ENCODE measurements at places on chromosomes 5 and 9.

GRCh38 chr5:122909470-122910100, 64.2 kb downstream of the SNX24 start:
- DNase-seq: no peak

DNA sequence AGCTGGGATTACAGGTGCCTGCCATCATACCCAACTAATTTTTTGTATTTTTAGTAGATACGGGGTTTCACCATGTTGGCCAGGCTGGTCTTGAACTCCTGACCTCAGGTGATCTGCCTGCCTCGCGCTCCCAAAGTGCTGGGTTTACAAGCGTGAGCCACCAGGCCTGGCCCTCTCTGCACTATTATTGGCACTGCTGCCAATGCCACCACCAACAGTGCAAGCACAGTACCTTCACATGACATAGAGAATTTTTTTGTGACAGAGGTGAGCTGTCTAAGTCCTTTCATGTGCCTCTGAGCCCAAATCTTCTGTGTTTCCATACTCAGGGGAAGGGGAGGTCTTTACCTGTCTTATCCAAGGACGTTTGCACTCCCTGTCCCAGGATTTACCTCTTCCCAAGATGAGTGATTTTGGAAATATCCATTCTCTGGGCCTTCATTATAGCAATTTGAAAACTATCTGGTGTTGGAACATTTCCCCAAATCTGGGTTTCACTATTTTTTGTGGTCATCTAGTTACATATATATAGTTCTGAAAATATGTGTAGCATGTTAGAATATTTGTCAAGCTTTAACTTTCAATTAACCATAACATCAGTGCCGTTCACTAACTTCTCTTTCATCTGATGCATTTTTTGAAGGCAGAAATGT, 5.4 kb upstream of the CD180 start:
- no peak for DNase-seq

GRCh38 chr9:82810915-82811314, 252.0 kb downstream of the RASEF start:
- DNase-seq: no peak

GRCh38 chr9:130177898-130178805, 5.9 kb downstream of the NCS1 start:
- DNase-seq: no peak

- no peak for DNase-seq
Observed at GRCh38 chr9:86836797-86837196, 110.5 kb downstream of the GAS1 start.

DNA sequence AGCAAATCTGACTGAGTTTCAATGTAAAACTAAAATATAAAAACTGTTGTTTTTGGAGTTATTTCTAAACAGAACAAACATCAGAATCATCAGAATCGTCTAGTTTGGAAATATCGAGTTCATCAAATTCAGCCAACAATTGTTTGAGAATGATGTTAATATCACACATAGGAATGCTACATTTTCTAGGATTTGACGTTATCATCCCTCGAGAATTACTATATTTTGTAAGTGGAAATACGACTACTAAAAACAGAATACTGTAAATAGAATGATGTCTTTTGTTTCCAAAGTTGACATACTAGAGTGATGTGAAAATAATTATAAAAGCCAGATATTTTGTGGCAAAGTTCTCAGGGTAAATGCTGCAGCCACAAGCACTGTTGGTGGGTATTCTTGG, 805.9 kb downstream of the TLE1 start:
- DNase-seq: no peak

- no peak for DNase-seq
Observed at GRCh38 chr5:2014058-2014610, 131.4 kb upstream of the IRX4 start.

- DNase-seq: no peak
Observed at GRCh38 chr9:116809656-116810055, 122.6 kb downstream of the TRIM32 start.

GRCh38 chr9:80191108-80191507, 619.3 kb downstream of the TLE4 start:
- DNase-seq: no peak

GRCh38 chr5:93342563-93343061, 238.4 kb downstream of the NR2F1-AS1 start:
- DNase-seq: no peak

DNA sequence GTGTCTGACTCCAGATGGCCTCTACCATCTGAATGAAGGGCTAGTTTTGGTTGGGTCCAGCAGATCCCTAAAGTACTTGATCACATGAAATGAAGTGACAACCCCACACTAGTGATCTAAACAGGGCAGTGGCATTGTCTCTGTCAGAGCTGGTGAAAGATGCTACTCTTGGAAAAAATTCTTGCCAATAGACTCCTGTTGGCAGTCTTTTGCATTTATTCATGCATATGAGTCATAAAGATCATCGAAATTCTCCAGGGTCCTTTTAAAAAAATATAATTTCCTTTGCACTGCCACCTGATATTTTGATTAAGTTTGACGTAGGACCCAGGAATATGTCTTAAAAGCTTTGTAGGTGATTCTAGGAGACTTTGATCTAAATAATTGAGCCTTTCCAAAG, 135.1 kb upstream of the ELL2 start:
- no peak for DNase-seq

- DNase-seq: no peak
Observed at GRCh38 chr5:160720822-160721221, 131.2 kb downstream of the ATP10B start.

- DNase-seq: no peak
Observed at GRCh38 chr9:36744678-36745077, 172.0 kb downstream of the MELK start.

DNA sequence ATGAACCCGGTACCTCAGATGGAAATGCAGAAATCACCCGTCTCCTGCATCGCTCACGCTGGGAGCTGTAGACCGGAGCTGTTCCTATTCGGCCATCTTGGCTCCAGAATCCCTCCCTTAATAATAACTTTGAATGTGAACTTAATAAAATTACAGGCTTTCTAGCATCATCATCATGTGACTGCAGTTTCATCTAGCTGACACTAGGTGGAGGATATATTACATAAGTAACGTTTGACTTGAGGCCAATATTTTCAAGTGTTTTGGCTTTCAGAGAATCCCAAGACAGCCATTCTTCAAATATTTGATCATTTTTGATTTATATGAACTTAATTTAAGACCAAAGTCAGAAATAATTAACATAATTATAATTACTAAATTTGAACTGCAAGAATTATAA, 474.9 kb upstream of the CDH10 start:
- no peak for DNase-seq
